ELR (cell line): ENCODE measurements at places on chromosomes 1 and 21.

GRCh38 chr1:244662599-244662998, 9.7 kb downstream of the DESI2 start:
- DNase-seq = no peak

DNA sequence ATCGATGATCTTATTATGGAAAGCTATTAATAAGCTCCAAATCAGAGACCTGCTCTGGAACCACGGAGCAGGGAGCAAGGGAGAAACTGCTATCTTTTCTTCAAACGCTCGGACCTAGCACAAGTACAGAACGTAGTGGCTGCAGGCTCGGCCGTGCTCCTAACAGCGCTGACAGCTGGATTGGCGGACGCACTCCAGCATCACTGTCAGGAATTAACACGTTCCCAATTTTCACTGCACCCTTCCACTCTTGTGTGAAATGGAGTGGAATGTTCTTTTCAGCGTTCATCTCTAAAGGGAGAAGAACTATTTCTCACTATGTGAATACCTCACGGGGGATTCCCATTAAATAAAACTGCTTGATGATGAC, 106.9 kb downstream of the ZNF281 start:
- no peak for DNase-seq

DNA sequence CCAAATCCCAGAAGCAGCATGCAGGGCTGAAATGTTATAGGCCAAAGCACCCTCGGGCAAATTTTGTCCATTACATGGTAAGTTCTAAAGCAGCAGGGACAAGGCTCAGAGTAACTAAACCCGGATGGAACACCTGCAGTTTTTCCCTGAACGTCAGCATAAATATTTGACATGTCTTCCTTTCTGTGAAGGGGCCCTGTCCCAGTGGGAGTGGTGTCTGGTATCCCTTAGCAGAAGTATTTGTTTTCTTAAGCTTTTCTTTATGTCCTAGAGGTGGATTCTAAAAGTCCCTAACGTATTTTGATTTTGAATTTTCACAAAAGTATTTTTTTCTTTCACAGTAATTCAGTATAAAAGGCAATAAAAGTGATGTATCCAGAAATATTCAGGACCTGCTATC, 223.9 kb downstream of the ST6GALNAC3 start:
- DNase-seq = no peak

DNA sequence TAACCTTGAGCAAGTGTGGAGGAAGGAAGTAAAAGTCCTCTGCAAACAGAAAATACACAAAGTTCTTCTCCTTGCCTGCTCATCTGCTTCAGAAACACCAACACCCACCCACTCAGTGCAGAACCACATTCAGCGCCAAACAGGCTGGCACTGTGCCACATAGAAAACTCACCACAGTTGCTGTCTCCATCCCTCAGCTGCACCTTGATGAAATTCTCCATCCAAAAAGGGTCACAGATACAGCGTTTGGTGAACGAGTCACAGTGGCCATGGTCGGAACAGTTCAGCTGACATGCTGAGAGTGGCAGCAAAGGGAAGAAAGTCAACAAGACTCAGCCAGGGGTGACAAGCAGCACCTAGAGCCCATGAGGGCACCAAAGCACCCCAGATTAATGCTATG, 114.5 kb downstream of the KIAA0319L start:
- no peak for DNase-seq

GRCh38 chr21:45891388-45892155, 90.0 kb upstream of the COL6A1 start:
- no peak for DNase-seq

DNA sequence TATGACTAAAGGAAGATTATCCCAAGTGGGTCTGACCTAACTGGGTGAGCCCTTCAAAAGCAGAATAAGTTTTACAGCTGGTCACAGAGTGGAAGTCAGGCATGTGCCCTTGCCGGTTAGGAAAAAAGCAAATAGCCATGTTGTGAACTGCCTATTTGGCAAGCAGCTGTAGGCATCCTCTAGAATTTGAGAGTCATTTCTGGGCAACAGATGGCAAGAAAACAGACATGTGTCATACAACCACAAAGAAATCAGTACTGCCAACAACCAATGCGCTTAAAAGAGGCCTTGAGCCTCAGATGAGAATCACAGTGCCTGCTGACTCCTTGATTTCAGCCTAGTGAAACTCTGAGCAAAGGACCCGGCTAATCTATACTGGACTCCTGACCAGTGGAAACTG, 26.8 kb downstream of the LRRC53 start:
- no peak for DNase-seq

DNA sequence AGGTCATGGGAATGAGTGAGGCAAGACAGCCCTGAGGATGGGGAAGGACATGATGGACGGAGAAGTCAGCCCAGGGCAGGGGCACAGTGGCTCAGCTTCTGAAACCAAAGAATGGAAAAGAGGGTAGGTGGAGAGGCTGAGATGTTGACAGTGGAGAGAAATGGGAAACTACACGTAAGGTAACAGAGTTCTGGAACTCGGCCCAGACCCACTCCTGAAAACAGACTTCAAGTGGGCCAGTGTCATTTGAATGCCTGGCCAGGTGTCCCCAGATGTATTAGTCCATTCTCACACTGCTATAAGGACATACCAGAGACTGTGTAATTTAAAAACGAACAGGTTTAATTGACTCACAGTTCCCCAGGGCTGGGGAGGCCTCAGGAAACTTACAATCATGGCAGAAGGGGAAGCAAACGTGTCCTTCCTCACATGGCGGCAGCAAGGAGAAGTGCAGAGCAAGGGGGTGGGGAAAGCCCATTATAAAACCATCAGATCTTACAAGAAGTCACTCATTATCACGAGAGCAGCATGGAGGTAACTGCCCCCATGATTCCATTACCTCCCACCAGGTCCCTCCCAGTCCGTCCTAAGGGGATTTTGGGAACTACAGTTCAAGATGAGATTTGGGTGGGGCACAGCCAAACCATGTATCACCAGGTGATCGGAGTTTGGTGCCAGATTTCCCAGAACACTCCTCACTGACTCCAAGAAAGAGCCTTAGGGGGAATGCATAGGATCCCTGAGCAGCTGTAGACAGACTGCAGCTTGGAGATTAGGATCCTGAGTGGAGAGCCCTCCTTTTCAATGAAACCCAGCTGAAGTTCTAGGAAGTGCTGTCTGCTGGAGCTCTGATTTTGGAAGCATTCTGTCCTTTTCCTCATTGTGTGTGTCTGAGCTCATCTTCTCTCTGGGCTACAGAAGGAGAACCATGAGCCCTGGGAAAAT, 40.3 kb downstream of the FHAD1 start:
- DNase-seq = no peak

DNA sequence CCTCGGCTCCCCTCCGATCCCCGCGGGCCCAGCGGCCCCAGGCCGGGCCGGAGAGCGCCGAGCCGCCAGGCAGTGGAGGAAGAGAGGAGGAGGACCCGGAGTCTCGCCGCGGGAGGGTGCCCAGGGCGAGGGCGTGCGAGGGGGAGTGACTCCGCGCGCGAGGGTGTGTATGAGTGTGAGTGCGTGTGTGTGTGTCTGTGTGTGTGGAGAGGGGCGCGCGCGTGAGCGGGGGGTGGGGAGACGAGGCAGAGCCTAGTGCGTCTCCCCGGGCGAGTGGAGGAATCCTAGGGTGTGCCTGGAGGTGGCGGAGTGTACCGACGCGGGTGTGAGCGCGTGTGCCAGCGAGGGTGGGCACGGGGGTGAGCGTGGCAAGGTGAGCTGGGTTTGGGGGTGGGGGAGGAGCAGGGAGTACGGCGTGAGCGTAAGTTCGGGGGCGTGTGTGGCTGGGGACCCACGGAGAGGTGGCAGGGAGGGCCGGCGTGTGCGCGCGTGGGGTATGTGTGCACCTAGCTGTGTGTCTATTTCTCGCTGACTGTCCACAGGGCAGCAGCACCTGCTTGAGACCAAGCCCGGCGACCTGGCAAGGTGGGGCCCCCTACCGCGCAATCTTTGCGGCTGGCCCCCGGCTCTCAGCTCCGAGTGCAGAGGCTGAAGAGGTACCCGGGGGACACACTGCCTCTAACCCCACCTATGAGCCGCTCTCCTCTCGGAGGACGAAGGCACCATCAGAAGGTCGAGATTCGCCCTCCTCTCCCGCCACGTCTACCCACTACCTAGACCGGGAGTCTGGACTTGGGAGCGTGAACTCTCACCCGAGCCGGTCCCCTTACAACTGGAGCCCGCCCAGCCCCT, 784 bp upstream of the KCND3 start:
- no peak for DNase-seq
